Effector memory CD8-positive, alpha-beta T cell (primary cell): ENCODE measurements at places on chromosomes 5 and 9.

GRCh38 chr9:136219276-136219675 is 14.3 kb upstream of the LHX3 start:
- no peak for DNase-seq

GRCh38 chr5:16899171-16899570 is 36.9 kb downstream of the MYO10 start:
- DNase-seq = no peak

GRCh38 chr5:67170767-67171166 is 25.8 kb downstream of the CD180 start:
- DNase-seq = no peak

GRCh38 chr5:32076699-32077695 is 97.1 kb downstream of the GOLPH3 start:
- DNase-seq = no peak

GRCh38 chr5:100903039-100903887 is at the start of gene ST8SIA4:
ST8SIA4 (minus strand) TSS chr5:100903282; CDS start chr5:100902955, 327 bp downstream.
- peak; percentile 88 for DNase-seq

GRCh38 chr5:134651531-134651930 is 2.9 kb downstream of the SEC24A start:
- no peak for DNase-seq

DNA sequence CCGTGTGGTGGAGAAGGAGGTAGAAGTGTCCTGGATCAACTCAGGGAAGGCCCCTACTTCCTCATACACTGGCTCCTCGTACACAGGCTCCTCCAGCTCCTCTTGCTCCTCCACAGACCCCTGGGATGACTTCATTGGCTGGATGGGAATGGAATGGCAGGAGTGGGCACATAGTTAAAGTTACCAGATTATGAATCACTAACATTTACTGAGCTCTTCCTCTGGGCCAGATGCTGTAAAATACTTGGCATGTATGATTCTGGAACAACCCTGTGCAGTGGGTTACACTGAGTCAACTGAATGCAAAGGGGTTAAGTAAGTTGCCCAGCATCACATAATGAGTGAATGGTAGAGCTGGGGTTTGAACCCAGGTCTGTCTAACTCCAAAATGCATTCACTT is 3.1 kb upstream of the FCHSD1 start:
- DNase-seq = no peak

GRCh38 chr9:107557236-107557990 is 67.8 kb upstream of the KLF4 start:
- no peak for DNase-seq

DNA sequence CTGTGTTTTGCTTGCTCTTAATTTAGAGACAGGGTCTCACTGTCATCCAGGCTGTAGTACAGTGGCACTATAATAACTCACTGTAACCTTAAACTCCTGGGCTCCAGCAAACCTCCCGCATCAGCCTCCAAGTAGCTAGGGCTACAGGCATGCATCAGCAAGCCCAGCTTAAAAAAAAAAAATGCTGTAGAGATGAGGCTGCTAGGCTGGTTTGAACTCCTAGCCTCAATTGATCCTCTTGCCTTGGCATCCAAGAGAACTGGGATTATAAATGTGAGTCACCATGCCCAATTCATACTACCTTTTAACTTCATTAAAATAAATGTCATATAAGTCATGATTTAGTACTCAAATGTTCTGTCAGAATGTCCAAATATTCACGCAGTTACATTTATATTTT is 2195.7 kb upstream of the C9orf72 start:
- DNase-seq = no peak

DNA sequence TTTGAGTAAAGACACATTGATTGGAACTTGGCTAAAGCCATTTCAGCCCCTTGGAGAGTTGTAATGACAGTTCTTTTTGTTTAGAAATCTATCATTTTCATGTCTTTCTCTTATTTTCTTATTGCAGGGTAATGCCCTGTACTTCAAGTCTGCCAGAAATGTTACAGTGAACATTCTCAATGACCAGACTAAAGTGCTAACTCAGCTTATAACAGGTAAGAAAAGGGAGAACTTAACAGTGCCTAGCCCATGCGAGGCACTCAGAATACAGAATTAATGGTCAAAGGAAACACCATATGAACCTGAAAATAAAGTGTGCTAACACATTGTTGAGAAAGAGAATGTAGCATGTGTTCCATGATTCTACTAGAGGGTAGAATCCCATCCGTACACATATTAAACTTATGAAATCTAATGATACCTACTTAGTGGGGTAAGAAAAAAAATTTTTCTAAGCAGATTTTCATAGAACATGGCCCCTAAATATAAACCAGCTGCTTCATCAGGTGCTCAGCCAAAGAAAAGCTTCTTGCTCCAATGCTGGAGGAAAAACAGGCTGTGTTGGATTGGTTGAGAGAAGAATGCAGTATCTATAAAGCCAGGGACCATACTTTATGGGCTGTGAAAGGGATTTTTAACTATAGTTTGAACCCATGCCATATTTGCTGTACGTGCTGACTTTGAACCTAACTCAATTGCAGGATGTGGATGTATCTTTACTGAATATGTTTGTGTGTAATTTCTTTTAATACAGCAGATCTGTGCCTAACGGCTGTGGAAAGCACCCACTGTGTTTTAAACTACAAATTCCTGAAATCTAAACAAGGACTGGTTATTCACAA is 260.8 kb upstream of the PPP1R2B start:
- no peak for DNase-seq

DNA sequence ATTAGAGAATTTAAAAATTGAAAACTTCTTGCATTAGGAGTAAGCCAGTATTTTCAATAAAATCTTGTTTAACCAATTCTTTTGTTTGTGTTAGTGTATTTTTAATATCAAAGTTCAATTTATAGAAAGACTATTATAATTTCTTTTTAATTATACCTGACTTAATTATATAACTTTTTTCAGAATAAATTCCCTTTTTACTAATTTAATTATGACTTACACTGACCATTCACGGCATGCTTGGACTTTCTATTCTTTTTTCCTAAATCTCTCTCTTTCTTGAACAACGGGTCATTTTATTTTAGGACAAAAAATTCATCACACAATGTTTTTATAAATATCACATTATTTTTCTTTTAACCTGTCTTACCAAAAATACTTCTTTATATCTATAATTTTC is 555.3 kb upstream of the PTGER4 start:
- DNase-seq = no peak

GRCh38 chr5:101346906-101347305 is 443.8 kb upstream of the ST8SIA4 start:
- DNase-seq = no peak

GRCh38 chr5:31783086-31783645 is 144.2 kb downstream of the PDZD2 start:
- no peak for DNase-seq

DNA sequence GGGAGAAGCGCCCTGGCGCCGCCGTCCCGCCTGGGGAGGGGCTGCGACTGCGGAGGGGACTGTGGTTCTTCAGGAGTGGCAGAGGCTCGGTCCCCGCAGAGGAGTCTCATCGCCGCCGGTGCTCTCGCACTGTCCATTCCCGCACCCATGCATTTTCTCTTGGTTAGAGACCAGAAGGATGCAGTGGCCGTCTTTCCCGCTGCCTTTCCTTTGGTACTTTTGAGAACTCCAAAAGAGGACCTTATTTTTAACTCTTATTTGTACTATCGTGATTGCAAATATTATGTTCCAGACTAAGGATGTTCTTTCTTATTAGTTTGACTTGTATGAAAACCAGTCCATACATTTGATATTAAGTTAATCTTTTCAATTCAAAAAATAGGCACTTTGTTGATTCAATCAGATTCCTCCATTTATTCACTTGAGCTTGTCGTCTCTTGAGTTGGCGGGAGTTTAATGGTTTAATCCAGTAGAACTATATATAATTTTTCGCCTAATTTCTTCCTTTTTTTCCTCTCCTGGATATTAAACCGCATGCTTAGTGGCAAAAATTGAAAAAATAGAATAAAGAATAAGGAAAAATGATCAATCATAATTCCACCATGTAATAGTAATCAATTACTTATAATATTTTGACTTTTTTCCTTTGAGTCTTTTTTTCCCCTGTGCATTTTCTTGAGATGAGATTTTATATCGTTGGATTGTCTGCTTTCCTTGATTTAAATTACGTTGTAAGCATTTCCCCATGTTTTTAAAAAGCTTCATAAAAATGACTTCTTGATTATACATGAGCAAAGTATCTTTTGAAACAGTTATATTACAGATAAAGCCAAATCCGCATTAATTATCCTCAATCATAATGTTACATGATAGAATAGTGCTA is 861 bp downstream of the ZFYVE16 start:
- DNase-seq = no peak

DNA sequence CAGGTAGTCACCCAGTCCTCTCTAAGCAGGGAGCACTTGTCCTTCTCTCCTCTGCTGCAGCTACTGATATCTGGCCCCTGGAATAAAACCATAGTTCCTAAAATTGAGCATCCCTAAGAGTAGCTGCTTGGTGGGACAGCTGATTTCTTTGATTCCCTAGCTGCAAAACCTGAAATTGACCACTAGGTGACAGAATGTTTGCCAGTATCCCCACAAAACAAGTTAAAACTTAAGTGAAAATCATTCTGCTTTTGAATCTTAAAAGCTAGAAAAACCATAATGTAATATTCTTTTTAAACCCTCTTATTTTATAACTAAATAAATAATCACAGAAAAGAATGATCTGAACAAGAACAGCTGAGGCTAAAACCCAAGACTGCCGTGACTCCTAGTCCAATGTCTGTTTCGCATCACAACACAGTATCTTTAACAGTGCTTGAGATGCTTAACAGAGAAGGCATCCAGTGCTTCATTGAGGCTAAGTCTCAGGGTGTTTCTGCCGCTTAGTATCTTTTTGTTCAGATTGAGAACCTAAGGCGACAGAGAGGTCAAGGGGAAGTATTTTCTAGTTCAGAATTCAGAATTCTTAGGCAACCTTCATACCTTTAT is 24.4 kb upstream of the TAL2 start:
- DNase-seq = no peak

GRCh38 chr9:73131461-73131860 is 20.2 kb upstream of the ANXA1 start:
- DNase-seq = no peak

- no peak for DNase-seq
Observed at GRCh38 chr9:23686896-23687295, 139.1 kb downstream of the ELAVL2 start.

DNA sequence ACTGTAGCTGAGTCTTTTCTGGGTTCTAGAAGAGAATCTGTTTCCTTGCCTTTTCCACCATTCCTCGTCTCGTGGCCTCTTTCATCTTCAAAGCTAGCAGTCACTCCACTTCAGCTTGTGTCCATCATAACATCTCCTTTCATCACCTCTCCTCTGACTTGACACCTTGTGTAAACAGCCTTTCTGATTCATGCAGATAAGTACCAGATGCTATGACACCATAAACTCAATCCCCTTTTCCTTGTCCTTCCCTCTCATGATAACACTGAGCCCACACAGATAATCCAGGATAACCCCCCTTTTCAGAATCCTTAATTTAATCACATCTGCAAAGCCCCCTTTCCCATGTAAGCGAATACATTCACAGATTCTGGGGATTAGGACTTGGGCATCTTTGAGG is 95.5 kb downstream of the SNX24 start:
- no peak for DNase-seq

- no peak for DNase-seq
Observed at GRCh38 chr5:155679530-155679929, 647.4 kb upstream of the SGCD start.

DNA sequence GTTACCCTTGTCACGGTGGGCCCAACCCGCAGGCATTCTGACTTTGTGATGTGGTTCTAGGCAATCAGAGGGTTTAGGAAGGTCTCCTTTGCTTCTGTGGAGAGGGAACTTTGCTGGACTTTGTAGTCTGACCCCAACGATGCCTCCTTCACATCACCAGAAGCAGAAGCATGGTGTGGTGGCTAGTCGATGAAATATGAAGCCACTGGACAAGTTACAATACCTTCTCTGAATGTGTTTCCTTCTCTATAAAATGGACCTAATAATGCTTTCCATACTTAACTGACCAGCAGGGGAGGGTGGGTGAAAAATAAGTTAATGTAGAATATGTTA is 607 bp downstream of the SPEF2 start:
- DNase-seq = no peak

DNA sequence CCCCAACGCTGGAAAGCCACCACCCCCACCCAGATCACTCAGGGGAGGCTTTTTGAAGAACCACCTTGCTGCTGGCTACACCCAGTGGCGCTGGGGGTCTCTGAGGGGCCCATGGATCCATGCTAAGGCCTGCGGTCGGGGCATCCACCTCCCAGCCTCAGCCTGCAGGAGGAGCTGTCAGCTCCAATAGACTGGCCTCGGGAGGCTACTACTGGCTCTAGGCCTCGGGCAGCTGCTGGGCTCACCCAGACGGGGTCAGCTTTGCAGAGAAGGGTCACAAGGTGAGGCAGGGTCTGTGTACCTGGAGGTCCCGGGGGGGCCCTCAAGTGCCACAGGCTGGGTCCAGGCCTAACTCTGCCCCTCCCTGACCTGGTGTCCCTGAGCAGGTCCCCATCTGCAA is 193.7 kb downstream of the OLFM1 start:
- no peak for DNase-seq

- no peak for DNase-seq
Observed at GRCh38 chr9:107637421-107638420, 148.2 kb upstream of the KLF4 start.

DNA sequence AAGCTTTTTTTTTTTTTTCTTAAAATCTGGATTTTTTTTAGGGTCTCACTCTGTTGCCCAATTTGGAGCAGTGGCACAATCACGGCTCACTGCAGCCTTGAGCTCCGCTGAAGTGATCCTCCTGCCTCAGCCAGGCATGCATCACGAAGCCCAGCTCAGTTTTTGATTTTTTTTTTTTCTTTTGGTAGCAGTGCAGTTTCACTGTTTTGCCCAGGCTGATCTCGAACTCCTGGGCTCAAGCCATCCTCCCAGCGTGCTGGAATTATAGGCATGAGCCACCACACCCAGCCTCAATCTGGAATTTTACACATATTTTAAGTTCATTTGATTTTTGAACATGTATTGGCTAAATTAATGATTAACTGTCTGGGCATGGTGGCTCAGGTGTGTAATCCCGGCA is 36.3 kb downstream of the TRIO start:
- no peak for DNase-seq

- DNase-seq = no peak
Observed at GRCh38 chr5:133110709-133111108, 58.9 kb downstream of the HSPA4 start.
